ENCODE measurements at places on chromosomes 13 and 19.
A peak's percentile ranks its signal among the peaks of the same experiment; 100 is the strongest.

DNA sequence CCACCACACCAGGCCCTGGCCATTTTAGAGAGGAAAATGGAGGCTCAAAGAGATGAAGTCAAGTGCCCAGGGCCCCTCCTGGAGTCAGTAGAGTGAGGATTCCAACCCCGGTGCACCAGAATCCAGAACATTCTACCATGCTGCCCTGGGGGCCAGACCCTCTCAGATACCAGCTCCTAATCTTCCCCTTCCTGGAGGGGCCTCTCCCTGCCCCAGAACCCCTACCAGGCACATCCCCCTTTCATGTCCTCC, 11.1 kb downstream of the CAPN12 start:
- DNase-seq, result no peak

- no peak for DNase-seq
Measured at GRCh38 chr13:79724348-79725103, 243.6 kb downstream of the NDFIP2 start.

DNA sequence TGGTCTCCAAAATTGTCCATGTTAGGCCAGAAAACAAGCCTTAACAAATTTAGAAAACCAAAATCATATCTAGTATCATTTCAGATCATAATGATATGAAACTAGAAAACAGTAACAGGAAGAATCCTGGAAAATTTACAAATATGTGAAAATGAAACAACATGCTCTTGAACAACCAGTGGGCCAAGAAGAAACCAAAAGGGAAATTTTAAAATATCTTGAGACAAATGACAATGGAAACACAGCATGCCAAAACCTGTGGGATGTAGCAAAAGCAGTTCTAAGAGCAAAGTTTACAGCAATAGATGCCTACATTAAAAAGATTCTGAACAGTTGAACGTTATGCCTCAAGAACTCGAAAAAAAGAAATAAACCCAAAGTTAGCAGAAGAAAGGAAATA, 32.6 kb downstream of the VWA8 start:
- no peak for DNase-seq

DNA sequence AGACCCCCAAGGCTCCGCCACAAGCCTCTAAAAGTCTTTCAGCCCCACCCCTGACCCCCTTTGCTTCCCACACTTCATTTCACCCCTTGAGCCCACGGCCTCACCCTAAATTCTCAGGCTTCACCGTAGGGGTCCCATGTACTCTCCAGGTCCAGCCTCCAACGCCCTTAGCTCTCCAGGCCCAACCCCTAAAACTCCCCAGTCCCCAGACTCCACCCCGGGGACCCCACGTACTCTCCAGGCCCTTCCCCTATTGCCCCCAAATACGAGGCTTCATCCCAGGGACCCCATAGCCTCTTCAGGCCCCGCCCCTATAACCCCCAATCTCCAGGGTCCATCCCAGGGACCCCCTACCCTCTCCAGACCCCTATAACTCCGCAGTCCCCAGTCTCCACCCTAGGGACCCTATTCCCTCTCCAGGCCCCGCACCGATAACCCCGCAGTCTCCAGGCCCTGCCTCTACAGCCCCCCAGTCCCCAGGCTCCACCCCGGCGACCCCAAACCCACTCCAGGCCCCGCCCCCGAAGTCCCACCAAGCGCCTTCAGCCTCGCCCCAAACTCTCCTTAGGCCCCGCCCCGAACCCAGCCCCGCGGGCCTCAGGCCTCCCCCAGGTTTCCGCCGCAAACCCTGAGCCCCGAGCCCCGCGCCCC, 619 bp downstream of the MED16 start:
- DNase-seq, result no peak

DNA sequence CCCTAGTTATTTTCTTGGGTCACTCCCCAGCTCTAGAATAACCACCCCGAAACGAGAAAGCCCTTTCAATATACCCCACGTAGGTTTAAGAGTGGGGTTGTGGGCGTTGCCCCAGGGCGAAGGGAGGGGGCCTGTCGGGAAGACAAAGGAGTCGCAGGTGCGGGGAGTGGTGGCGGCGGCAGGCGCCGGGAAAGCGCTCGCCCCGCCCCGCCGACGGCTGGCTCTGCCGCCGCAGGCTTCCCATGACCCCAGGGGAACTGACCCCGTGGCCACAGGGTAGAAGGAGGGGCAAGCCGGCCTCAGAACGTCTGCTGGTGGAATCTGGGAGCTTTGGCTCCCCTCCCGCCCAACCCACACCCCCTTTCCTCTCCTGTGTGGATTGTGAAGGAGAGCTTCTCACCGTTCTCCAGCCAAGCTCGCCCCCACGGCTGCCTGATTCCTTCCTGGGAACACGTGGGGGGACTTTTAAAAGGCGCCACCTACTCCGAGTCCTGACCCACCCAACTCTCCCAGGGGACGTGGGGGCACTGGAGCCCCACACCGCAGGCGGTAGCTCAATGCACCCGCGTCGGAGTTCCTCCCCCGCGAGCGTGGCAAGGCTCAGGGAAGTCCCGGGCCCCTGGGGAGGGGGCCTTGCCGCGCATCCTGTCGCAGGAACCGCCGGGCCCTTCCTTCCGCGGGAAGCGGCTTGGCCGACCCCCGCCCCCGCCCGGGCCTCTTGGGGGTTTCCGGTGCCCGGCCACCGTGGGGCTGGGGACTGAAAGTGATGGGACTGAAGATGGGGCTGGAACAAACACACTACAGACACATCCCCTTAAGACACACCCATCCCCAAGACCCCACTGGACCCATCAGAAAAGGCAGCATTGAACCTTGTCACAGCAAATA, 5.5 kb downstream of the IER2 start:
- peak; percentile 70 for DNase-seq
